ENCODE measurements at places on chromosomes 6 and 20.

DNA sequence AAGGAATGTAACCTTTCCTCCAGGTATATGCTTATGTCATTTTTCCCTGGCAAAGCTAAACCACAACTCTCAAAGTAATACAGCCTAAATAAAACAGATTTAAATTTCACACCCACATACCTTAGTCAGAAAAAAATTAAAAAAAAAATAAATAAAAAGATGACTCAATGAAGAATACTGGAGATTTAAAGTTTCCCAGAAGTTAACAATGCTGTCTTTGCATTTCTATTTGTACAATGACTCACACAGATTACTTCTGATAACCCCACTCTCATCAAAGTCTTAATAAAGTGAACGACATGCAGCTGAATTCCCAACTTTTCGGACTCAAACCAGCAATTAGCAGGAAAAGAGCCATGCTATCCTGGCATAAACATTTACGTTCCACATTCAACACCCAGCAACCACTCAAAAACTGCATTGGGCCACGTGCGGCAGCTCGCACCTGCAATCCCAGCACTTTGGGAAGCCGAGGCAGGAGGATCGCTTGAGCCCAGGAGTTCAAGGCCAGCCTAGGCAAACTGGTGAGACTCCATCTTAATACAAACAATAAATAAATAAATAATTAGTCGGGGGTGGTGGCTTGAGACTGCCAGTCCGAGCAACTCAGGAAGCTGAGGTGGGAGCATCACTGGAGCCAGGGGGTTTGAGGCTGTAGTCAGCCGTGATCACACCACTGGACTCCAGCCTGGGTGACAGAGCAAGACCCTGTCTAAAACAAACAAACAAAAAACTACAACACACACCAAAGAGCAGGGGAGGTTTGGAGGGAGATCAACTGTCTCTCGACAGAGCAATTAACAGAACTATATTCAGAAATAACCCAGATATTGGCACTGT is 130.5 kb downstream of the WDR27 start:
- DNase-seq = no peak

- no peak for DNase-seq
These were observed 7.2 kb upstream of the HDAC2 start for GRCh38 chr6:113978084-113978675.

GRCh38 chr20:63968928-63969760 is 586 bp downstream of the ZNF512B start:
- DNase-seq = no peak

- DNase-seq = no peak
These were observed 108.8 kb downstream of the SMLR1 start for GRCh38 chr6:130935978-130936377.

- DNase-seq = no peak
These were observed 105.8 kb downstream of the CD109 start for GRCh38 chr6:73801652-73802268.

DNA sequence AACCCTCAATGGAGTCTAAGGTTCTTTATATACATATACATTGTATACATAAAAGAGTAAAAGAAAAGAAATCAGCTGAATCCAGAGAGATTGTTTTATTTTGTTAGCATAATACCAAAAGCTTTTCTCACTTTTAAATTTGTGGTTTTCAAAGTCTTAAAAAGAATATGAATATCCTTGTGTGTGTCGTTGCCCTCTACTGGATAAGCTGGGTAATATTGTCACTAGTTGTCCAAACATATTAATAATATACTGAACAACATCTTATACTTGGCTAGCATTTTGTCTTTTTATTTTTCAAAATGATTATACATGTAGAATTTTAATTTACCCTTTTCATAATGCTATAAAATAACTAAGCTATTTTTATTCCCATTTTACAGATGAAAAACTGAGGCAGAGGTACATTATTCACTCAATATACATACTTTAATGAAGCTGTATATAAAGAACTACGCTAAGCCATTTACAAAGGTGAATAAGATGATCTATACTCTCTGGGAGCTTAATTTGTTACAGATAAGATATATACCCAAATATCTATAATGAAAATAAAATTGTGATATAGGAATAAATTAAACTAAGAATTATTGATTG is 531.7 kb downstream of the TFAP2B start:
- DNase-seq = no peak

- DNase-seq = no peak
These were observed 474.1 kb upstream of the BTBD3 start for GRCh38 chr20:11443382-11444119.

GRCh38 chr20:20500312-20500711 is 132.4 kb downstream of the INSM1 start:
- DNase-seq = no peak

DNA sequence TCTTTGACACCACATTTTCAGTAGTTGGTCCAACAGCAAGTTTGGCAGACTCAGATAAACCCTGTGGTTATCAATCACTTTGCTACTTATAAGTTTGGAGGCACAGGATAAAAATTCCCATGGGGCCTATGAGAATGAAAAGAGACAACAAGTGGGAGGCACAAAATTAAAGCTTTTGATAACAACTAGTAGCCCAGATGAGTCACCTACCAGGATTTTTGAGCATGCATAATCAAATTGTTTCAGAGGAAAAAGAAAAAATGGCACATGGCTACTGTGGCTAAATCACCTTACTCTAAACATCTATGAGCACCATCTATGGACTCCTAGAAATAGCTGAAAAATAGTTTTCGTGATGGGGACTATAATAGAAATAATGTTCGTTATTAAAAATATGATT is 40.8 kb upstream of the BMP5 start:
- no peak for DNase-seq

GRCh38 chr20:13340088-13340487 is 119.0 kb downstream of the ISM1 start:
- no peak for DNase-seq
